B cell (primary cell): ENCODE measurements at places on chromosomes 7 and 10.

GRCh38 chr7:121697731-121698316 lies 175.1 kb upstream of the PTPRZ1 start:
- H3K36me3 ChIP-seq: no peaks in the 10 kb centered on the region
- no peak overlapping the region for H3K27ac ChIP-seq
- no peak for DNase-seq
- no peaks in the 10 kb centered on the region for H3K4me1 ChIP-seq
- no peaks in the 10 kb centered on the region for H3K27me3 ChIP-seq
- H3K4me3 ChIP-seq: no peak overlapping the region

DNA sequence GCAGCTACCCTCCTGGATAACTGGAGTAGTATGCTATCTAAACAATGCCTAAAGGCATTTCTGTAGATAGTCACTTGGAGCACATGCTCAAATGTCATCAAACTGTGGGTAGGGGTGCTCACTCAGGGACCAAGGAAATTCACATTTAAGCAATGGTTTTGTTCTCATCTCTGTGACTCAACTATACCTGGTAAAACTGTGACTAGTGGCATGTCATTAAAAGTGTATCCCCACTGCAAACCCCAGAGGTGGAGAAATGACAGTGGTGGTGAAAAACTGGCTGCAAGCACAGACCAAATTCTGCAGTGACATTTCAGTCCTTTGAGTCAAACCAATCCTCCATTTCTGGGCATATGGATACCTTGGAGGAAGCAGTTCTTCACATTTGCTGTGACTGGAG lies 134.2 kb upstream of the EFCAB10 start:
- no peaks in the 10 kb centered on the region for H3K27me3 ChIP-seq
- DNase-seq: no peak
- H3K27ac ChIP-seq: no peak overlapping the region
- H3K36me3 ChIP-seq: no peaks in the 10 kb centered on the region
- H3K4me1 ChIP-seq: no peaks in the 10 kb centered on the region
- H3K4me3 ChIP-seq: no peak overlapping the region

DNA sequence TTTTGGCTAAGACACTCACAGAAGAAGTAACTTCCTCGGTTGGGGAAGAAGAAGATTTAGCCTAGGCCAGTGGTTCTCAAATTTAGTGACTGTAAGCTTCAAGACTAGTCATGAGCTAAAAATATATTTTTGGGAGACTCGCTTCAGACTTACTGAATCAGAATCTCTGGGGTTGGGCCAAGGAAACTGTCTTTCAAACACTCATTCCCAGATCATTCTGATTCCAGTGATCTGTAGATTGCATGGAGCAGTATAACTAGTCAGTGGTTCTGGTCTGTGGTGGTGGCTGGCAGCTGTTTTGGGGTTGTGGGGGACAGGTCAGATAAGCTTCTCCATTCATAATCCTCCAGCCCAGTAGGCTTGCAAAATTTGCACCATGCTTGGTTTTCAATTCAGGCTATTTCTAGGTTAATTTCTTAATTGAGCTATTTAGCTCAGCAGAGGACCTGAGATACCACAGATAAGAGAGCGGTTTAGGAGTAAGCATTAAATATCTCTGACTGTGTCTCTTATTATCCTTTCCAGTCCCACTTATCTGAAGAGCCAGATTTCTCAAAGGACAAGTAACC lies 3.8 kb upstream of the KAT6B start:
- H3K27ac ChIP-seq: no peak overlapping the region
- no peak for DNase-seq
- peaks cover 13% of the 10 kb centered on the region for H3K4me1 ChIP-seq
- H3K27me3 ChIP-seq: no peaks in the 10 kb centered on the region

GRCh38 chr10:31769564-31769963 lies 159.1 kb downstream of the ARHGAP12 start:
- no peaks in the 10 kb centered on the region for H3K4me1 ChIP-seq
- no peak for DNase-seq
- no peak overlapping the region for H3K4me3 ChIP-seq
- no peaks in the 10 kb centered on the region for H3K27me3 ChIP-seq
- H3K27ac ChIP-seq: no peak overlapping the region

GRCh38 chr10:4345877-4346646 lies 479.9 kb upstream of the AKR1E2 start:
- H3K27ac ChIP-seq: no peak overlapping the region
- no peak for DNase-seq
- no peaks in the 10 kb centered on the region for H3K4me1 ChIP-seq
- no peak overlapping the region for H3K4me3 ChIP-seq
- H3K27me3 ChIP-seq: no peaks in the 10 kb centered on the region

- H3K27me3 ChIP-seq: no peaks in the 10 kb centered on the region
- H3K36me3 ChIP-seq: no peaks in the 10 kb centered on the region
- H3K27ac ChIP-seq: no peak overlapping the region
- no peak overlapping the region for H3K4me3 ChIP-seq
- H3K4me1 ChIP-seq: no peaks in the 10 kb centered on the region
Observed at GRCh38 chr10:64574371-64574770, 1053.2 kb downstream of the REEP3 start.

DNA sequence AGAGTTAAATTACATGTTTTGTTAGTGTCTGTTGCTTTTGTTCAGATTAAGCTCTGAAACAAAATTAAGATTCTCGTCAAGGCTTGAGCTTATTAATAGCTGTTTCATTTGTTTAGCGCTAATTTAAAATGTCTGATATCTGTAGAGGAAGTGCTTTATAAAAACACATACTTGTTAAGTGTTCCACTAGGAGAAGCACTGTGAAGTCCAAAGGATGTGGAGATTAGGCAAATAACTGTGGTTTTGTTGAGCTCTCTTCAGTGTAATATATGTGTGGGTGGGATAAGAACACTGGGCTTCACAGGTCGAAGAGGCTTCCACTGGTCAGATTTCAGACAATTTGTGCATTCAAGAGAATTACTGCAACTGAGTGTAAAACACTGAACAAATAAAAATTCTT lies 242.0 kb downstream of the AUTS2 start:
- peaks cover 53% of the 10 kb centered on the region for H3K4me1 ChIP-seq
- H3K36me3 ChIP-seq: no peaks in the 10 kb centered on the region
- peak overlapping the region; percentile 43 for H3K27ac ChIP-seq
- H3K27me3 ChIP-seq: no peaks in the 10 kb centered on the region
- DNase-seq: no peak
- H3K4me3 ChIP-seq: peak overlapping the region; percentile 39

DNA sequence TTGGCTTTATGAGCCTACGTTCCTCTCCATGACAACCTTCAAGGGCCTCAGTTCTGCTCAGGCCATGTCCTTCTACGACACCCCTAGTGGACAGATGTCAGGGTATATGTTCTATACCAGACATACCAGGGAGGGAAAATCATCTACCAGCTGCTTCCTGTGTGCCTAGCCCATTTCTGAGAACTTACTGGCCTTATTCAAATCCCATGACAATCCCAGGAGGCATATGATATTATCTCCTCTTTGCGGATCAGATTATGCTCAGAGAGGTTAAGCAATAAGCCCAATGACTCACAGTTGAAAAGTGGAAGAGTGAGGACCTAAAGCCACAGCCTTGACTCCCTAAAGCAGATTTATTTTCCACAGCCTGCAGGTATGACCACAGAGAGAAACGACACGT lies 139.3 kb downstream of the GLI3 start:
- H3K4me1 ChIP-seq: no peaks in the 10 kb centered on the region
- H3K36me3 ChIP-seq: no peaks in the 10 kb centered on the region
- H3K4me3 ChIP-seq: no peak overlapping the region
- DNase-seq: no peak
- H3K27me3 ChIP-seq: no peaks in the 10 kb centered on the region

- no peak overlapping the region for H3K4me3 ChIP-seq
- DNase-seq: no peak
- no peaks in the 10 kb centered on the region for H3K36me3 ChIP-seq
- H3K4me1 ChIP-seq: no peaks in the 10 kb centered on the region
- no peak overlapping the region for H3K27ac ChIP-seq
Observed at GRCh38 chr10:81784111-81784597, 90.8 kb upstream of the NRG3 start.

GRCh38 chr10:22942437-22942836 lies 14.6 kb downstream of the ARMC3 start:
- no peaks in the 10 kb centered on the region for H3K36me3 ChIP-seq
- no peak for DNase-seq
- no peaks in the 10 kb centered on the region for H3K4me1 ChIP-seq
- no peak overlapping the region for H3K27ac ChIP-seq
- H3K4me3 ChIP-seq: no peak overlapping the region

DNA sequence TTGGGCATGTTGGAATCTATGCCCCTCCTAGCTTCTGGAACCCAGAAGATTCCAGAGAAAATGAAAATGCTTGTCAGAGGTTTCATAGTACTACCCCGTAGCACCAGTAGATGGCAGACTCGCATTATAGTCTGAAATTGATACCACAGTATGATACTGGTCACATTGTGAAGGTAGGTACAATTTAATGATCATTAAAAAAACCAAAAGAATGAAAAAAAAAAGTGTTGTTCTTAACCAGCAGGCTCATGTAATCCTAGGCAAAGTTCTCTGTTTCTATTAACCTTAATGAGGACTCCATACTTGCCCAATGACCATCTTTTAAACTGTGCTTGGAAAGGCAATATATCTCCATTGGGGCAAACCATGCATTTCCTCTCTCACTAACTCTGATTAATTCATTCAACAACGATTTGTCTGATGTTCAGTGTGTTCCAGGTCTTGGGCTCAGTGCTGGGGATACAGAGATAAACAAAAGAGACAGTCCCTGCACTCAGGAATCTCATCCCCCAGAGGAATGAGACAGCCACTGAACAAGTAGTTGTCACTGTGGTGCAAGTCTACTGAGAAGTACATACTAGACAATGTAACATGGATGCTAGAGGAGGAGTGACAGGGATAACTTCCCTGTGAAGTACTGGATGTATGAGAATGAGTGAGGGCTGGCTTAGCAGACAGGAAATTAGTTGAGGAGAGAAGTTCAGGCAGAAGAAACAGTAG lies 223.5 kb upstream of the PHYHIPL start:
- H3K27me3 ChIP-seq: no peaks in the 10 kb centered on the region
- no peak overlapping the region for H3K4me3 ChIP-seq
- H3K36me3 ChIP-seq: no peaks in the 10 kb centered on the region
- DNase-seq: no peak
- H3K4me1 ChIP-seq: no peaks in the 10 kb centered on the region

GRCh38 chr10:62584731-62585130 lies 210.6 kb downstream of the ZNF365 start:
- no peaks in the 10 kb centered on the region for H3K36me3 ChIP-seq
- H3K27ac ChIP-seq: no peak overlapping the region
- no peaks in the 10 kb centered on the region for H3K27me3 ChIP-seq
- DNase-seq: no peak
- H3K4me3 ChIP-seq: no peak overlapping the region

DNA sequence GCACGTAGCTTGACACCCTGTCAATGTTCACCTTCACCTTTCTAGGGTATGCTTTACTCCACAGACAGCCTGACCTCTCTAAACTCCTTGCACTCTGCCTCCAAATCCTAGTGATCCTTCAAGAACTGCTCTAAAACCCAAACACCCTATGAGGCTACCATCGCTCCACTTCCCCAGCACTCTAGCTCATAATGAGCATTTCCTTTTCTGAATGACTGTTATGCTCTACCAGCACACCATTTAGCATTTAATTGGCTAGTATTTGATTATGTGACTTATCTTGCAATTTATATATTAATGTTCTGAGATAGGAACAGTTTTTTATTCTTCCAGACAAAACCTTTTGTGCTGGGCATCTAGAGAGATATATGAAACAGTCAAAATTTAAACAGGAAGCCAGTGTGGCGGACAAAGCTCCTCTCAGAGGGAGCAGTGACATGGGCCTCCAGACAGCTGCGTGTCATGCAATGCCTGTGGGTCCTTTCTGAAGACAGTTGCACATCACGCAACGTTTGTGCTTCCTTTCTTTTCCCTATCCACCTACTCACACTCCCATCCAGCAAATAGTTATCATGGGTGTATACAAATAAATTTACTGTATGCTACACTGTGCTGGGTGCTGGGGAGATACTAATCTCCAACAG lies 86.3 kb downstream of the ALOX5 start:
- H3K4me3 ChIP-seq: peak overlapping the region; percentile 7
- DNase-seq: peak; percentile 42
- peaks cover 71% of the 10 kb centered on the region for H3K4me1 ChIP-seq

DNA sequence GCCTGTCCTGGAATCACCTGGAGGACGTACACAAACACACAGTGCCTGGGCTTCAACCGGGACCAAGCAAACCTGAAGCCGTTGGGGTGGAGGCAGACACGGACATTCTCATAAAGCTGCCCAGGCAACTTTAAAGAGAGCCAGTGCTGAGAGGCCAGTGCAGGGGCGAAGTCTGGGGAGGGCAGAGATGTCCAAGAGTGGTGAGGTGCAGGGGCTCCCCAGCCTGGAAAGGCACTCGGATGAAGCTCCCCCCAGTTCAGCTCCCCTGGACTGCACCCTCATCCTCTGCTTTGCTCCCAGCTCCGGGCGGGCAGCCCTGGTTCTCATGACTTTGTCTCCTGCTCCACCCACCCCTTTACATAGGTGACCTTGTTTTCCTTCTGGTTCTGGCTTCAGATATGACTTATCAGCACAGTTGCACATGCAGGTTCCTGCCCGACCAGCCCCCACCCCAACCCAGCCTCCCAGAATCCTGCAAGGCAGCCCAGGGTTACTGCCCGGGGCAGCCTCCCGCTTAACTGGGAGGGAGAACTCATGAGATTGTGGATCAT lies 60.8 kb upstream of the EEPD1 start:
- no peaks in the 10 kb centered on the region for H3K27me3 ChIP-seq
- no peak for DNase-seq
- H3K27ac ChIP-seq: no peak overlapping the region
- no peak overlapping the region for H3K4me3 ChIP-seq
- H3K36me3 ChIP-seq: no peaks in the 10 kb centered on the region
- no peaks in the 10 kb centered on the region for H3K4me1 ChIP-seq

DNA sequence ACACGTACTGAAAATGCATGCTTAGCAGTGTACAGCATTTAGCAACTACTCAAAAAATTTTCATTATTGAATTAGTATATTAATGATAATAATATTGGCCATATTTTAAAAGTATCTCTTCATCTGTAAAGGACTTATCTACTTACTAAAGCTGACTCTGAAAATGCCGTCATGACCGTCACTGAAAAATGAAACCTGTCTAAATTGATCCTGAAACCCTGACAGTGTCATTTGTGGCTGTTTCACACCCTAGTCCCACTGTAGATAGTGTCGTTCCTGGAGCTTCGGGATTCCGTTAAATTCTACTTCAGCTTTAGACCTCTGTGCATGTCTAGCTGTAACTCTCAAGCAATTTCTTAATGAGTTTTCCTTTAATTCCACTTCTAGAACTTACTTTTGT lies 35.8 kb upstream of the EZH2 start:
- H3K27ac ChIP-seq: no peak overlapping the region
- no peaks in the 10 kb centered on the region for H3K27me3 ChIP-seq
- no peaks in the 10 kb centered on the region for H3K36me3 ChIP-seq
- H3K4me3 ChIP-seq: no peak overlapping the region
- DNase-seq: no peak
